CD4-positive, CD25-positive, alpha-beta regulatory T cell (primary cell): ENCODE measurements at places on chromosomes 12 and 14.

GRCh38 chr12:41011939-41012338 is 176.2 kb upstream of the PDZRN4 start:
- DNase-seq: no peak

- DNase-seq: peak; percentile 51
These were observed 40.5 kb downstream of the SLC2A14 start for GRCh38 chr12:7832059-7832696.

DNA sequence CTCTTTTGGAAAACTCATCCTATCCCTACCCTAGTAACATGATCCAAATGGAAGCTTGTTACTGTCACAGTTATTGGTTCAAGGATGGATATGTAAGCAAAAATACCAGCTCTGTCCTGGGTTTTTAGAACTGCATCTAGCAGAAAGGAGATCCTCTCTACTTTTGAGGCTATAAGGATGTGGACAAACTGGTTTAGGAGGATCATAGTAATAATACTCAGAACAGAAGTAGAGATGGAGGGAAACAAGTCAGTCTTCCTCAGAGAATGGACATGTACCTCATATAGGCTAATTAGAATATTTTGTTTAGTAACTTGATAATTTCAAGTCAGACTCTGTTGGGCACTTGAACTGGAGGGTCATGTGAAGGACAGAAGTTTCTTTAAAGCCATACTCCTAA is 26.6 kb downstream of the FUT8 start:
- DNase-seq: no peak

DNA sequence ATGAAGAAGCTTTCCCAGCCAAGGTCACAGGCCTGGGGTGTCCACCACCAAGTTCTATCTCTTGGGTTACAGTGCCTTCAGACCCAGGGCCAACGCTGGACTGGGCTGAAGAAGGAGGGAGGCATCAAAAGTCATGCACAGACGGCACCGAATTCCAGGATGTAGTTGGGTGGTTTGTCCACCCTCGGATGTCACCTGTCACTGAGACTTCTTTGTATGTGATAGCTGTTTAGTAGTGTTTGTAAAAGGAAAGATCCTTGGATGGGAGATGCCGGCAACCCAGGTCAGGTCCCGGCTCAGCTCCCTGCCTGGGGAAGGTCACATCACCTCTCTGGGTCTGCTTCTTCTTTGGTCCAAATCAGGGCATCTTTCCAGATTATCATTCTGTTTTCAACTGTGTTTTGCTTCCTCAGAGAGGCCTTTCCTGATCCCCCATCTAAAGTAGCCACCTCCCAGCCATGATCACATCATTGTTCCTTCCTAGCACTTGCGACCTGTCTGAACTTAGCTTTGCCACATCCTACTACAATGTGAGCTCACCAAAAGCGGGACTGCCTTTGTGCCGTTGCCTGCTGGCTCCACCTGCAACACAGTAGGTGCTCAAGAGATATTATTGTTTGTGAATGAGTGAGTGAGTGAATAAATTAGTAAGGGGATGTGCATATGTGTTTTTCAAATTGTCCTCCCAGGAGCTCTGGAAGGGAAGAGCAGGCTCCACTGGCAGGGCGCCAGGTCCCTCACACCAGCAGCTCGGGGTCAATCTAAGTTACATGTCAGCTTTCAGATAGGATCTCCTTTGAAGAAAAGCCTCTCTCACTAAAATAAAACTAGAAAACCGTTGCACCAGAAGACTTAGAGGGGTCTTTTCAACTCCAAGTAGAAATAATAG is 2.1 kb downstream of the TSPAN11 start:
- DNase-seq: no peak

- no peak for DNase-seq
These were observed 33.0 kb upstream of the SLC5A8 start for GRCh38 chr12:101243074-101243473.

- no peak for DNase-seq
These were observed 1.7 kb downstream of the ARHGAP5 start for GRCh38 chr14:32078858-32079216.

DNA sequence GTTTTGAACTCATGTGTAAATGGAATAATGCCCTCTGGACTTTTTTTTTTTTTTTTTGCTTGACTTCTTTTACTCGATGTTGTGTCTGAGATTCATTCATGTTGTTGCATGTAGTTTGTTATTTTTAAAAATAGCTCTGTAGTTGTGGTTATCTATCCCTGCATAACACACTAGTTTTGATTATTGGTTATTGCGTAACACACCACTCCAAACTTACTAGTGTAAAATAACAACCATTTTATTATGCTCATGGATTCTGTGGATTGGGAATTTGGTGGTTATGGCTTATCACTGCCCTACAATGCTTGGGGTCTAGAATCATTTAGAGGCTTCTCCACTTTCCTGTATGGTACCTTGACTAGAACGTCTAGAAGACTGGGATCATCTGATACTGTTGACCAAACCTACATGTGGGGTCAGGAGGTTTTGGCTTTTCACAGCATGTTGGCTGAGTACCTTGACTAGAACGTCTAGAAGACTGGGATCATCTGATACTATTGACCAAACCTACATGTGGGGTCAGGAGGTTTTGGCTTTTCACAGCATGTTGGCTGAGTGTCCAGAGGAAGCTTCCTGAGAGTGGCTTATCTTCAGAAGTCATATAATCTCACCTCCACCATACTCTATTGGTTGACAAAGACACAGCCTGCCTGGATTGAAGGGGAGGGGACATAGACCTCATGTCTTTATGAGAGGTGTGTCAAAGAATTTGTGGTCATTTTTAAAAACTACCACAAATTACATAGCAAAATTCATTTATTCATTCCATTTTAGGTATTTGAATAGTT is 11.6 kb downstream of the VRK1 start:
- DNase-seq: no peak

- DNase-seq: no peak
These were observed 1.3 kb upstream of the TCP11L2 start for GRCh38 chr12:106301241-106301610.

DNA sequence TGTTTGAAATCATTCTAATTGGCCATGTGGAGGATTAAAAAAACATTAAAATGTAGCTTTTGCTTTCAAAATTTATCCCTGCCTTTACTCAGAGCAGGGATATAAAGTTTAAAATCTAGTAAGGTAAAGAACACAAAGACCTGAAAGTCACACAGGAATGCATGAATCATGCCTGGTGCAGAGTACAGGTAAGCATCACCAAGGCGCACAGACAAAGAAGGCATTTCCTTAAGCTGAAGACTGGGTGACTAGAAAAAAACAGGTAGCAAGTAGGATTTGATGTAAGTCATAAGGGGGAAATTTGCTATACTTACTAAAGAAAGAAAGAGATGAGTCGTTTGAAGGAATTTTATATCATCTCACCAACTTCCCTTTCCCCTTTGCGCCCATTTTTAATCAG is 405.6 kb downstream of the GXYLT1 start:
- DNase-seq: no peak

DNA sequence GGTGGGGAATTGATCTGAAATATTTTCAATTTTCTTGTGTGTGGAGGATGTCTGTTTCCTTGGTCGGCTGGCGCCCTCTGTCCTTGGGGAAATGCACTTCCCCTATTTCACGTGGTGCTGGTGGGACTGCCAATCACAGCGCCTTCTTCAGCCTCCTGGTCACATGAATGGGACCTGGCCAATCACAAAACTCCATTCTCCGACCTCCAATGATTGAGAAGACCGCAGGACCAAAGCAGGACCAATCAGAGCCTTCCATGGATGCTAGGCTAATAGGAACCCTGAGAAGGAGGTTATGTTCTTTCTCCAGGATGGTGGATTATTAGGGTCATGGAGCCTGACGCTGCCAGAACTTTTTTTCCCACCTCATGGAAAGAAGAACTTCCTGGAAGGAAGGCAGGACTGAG is 188.7 kb downstream of the TTC8 start:
- DNase-seq: peak; percentile 13
